Sigmoid colon (tissue), 7 donors: ENCODE measurements at places on chromosomes 12 and 14. TPM values are rescaled to one million over a fixed set of nuclear protein-coding genes. Genes with fewer than 3 reads are reported as not detected.
A peak's percentile ranks its signal among the peaks of the same experiment; 100 is the strongest.

- no peak overlapping the region for H3K27ac ChIP-seq
- DNase-seq: peak; percentile 37
- H3K36me3 ChIP-seq: no peaks in the 10 kb centered on the region
Observed at GRCh38 chr14:103372552-103373304, 12.5 kb upstream of the MARK3 start.

DNA sequence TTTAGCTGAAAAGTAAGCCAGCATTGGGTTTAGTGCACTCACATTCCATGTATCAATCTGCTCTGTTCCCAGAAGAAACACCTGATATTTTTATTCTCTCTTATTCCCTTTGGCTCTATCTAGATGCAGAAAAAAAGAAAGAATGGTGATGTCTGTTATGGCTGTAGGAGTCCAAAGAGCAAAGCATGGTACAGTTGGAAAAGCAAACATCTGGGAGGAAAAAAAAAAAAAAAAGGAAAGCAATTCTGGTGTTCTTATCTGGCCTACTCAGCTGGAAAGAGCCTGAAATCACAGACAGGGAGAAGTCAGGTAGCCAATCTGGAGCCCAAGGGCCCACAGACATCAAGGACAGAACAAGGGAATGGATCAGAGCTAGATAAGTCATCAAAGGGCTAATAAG, 293.9 kb downstream of the DUSP6 start:
- H3K4me1 ChIP-seq: no peaks in the 10 kb centered on the region
- no peak for DNase-seq
- H3K4me3 ChIP-seq: no peak overlapping the region
- H3K27me3 ChIP-seq: no peaks in the 10 kb centered on the region

DNA sequence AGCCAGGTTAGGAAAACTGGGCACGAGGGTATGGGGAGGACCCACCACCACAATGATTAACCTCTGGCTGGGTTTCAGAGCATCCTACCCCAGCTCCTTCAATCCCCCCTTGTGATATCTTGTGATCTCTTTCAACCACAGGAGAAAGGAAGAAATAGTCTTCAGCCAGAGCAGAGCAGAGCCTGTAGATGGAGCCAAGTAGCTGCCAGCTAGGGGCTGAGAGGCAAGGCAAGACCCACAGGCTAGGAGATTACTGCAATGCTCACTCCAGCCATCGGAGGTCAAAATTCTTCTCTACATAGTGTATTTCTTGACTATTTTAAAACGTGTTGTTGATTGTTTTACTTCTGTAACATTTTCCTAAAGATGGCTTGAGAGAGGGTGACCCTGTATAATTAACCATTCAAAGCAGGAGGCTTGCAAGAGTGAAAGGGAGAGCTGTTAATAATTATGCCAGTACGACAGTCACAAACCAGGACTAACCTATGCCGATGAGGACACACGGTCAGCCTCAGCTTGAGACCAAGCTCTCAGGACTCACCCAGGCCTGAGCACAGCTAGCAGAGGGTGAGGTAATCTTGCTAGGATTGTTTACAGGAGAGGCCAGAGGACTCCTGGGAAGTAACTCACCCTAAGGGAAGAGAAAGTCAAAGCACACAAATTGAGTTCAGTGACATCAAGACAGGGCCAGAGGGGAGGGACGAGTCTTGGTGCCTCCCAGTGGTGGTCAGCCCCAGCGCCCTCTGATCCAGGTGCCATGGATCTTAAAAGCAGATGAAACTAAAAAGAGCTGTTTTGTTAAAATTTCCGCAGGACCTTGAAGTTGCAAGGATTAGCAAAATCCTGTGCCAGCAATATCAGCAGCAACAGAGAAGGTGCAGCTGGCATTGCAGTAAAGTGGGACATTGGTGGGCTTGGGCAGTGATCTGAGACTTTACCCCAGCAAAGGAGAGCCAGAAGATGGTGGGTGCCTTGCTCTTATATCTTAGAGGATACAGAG, 29.8 kb upstream of the CDKN3 start:
- no peaks in the 10 kb centered on the region for H3K36me3 ChIP-seq
- H3K27me3 ChIP-seq: no peaks in the 10 kb centered on the region
- H3K4me3 ChIP-seq: no peak overlapping the region
- peaks cover 9% of the 10 kb centered on the region for H3K4me1 ChIP-seq
- no peak overlapping the region for H3K27ac ChIP-seq
- no peak for DNase-seq

DNA sequence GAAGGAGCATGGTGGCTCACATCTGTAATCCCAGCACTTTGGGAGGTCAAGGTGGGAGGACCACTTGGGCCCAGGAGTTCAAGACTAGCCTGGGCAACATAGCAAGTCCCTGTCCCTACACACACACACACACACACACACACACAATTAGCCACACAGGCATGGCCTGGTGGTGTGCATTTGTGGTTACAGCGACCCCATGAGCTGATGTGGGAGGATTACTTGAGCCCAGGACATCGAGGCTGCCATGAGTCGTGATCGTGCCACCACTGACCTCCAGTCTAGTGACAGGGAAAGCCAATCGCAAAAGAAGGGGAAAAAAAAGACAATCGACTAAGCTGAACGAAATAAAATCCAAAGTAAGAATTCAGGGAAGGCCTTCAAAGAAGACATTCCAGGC, 67.9 kb downstream of the TBX3 start:
- no peak overlapping the region for H3K27ac ChIP-seq
- H3K27me3 ChIP-seq: no peaks in the 10 kb centered on the region
- no peak overlapping the region for H3K4me3 ChIP-seq

GRCh38 chr14:85172290-85172689, 357.7 kb upstream of the FLRT2 start:
- no peaks in the 10 kb centered on the region for H3K4me1 ChIP-seq
- DNase-seq: no peak
- no peaks in the 10 kb centered on the region for H3K27me3 ChIP-seq
- H3K27ac ChIP-seq: no peak overlapping the region
- no peaks in the 10 kb centered on the region for H3K36me3 ChIP-seq

DNA sequence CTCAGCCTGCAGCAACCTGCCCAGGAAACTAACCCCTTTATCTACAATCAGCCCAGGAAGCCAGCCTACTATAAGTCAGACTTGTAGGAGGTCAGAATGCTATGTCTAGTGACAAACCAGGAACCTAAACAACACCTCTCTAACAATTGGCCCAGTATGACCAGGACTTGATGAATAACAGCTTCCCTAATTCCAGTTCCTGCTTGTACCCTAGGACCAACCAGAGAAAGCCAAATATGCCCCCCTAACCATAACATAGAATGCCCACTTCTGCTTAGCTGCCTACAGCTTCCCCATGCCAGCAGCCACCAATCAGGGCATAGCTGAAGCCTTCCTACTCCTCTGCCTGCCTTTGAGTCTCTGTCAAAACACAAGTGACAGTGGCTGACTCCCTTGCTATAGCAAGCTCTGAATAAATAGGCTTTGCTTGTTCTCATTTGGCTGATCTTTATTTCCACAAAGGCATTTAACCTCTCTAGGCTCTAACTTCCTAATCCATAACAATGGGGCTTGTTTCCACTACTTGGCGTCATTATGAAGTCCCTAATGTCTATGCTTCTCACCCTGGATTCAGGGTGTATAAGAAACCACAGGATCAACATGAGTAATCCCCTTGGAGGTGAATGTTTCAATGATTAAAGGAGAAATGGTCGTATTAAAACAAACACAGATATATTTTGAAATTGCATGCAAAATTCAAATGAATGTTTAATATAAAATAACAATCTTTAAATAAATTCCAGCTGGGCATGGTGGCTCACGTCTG, 220.2 kb downstream of the ANO6 start:
- H3K27ac ChIP-seq: no peak overlapping the region
- no peak overlapping the region for H3K4me3 ChIP-seq
- no peak for DNase-seq
- no peaks in the 10 kb centered on the region for H3K4me1 ChIP-seq
- no peaks in the 10 kb centered on the region for H3K27me3 ChIP-seq
- peaks cover 6% of the 10 kb centered on the region for H3K36me3 ChIP-seq

GRCh38 chr14:91731986-91732385, at the start of gene CATSPERB:
TSS of gene CATSPERB (minus strand) at chr14:91732086. CDS start at chr14:91729479, 2,607 bp downstream.
- DNase-seq: no peak
- H3K36me3 ChIP-seq: no peaks in the 10 kb centered on the region
- H3K4me3 ChIP-seq: no peak within 1 kb of the TSS
- peaks cover 25% of the 10 kb centered on the region for H3K4me1 ChIP-seq
- H3K27ac ChIP-seq: no peak within 1 kb of the TSS

- no peaks in the 10 kb centered on the region for H3K27me3 ChIP-seq
- no peak overlapping the region for H3K4me3 ChIP-seq
Observed at GRCh38 chr14:99034711-99035171, 237.3 kb downstream of the BCL11B start.

DNA sequence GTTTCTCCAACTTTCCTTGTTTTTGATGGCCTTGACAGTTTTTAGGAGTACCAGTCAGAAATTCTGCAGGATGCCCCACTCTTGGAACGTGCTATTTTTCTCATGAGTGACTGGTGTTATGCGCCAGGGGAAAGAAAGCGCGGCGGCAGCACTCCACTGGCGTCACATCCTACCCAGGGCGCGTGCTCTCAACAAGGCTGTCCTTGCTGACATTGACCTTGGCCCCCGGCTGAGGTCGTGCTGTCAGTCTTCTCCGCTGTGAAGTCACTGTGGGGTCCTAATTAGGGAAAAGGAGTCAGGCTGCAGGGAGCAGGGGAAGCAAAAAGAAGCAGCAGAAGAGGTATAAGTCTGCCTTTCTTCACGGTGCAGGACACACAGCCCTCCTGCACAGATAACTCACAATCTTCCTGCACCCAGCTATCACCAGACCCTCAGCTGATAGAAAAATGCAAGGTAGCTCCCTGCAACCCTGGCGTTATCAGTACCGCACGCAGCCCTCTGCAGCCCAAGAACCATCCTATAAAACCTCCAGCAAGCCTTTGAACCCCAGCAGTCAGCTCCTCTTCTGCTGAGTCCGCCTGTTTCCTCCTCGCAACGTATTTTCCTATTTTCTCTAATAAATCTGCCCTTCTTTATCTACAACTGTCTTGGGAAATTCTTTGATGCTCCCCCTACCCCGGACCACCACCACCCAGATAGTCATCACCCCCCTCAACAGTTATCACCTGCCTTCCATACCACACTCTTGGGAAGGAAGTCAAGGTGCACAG, 48.0 kb upstream of the C14orf180 start:
- H3K27me3 ChIP-seq: no peaks in the 10 kb centered on the region
- DNase-seq: peak; percentile 39
- no peaks in the 10 kb centered on the region for H3K36me3 ChIP-seq
- H3K27ac ChIP-seq: no peak overlapping the region
- H3K4me3 ChIP-seq: no peak overlapping the region

DNA sequence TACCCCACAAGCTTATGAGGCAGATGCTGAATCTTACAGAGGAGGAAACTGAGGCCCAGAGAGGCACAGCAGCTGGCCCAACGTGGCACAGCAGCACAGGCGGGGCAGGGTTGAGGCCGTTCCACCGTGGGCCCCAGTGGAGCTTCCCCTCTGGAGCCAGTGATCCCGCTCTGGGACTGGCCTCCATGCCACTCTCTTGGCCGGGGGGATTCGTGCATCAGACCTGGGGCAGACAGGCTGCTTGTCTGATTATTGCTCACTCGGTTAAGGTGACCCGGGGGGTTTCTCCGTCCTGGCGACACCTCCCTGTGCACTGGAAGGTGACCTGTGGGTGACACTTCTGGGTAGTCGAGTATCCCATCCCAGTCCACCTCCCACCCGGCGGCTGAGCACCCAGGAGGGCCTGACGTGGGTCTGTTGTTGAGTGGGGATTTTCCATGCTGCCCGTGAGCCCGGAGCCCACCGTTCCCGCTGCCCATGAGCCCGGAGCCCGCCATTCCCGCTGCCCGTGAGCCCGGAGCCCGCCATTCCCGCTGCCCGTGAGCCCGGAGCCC, 27.8 kb downstream of the NOC4L start:
- H3K27me3 ChIP-seq: peaks cover 13% of the 10 kb centered on the region
- H3K4me1 ChIP-seq: no peaks in the 10 kb centered on the region
- no peak for DNase-seq
- no peak overlapping the region for H3K27ac ChIP-seq
- no peaks in the 10 kb centered on the region for H3K36me3 ChIP-seq

- no peak for DNase-seq
- peak overlapping the region; percentile 78 for H3K27ac ChIP-seq
- no peaks in the 10 kb centered on the region for H3K27me3 ChIP-seq
- H3K4me1 ChIP-seq: peaks cover 19% of the 10 kb centered on the region
- H3K36me3 ChIP-seq: peaks cover 13% of the 10 kb centered on the region
- H3K4me3 ChIP-seq: no peak overlapping the region
Observed at GRCh38 chr12:27331291-27331926, 1.2 kb upstream of the BMAL2 start.

- no peak for DNase-seq
- no peak overlapping the region for H3K4me3 ChIP-seq
- H3K27ac ChIP-seq: peak overlapping the region; percentile 57
Observed at GRCh38 chr12:2999265-2999841, 40.2 kb downstream of the TEAD4 start.

- no peak overlapping the region for H3K27ac ChIP-seq
- H3K4me1 ChIP-seq: no peaks in the 10 kb centered on the region
- DNase-seq: no peak
- H3K27me3 ChIP-seq: no peaks in the 10 kb centered on the region
- H3K4me3 ChIP-seq: no peak overlapping the region
Observed at GRCh38 chr14:66101662-66102061, 384.5 kb upstream of the CCDC196 start.

GRCh38 chr14:22689199-22689598, 45.0 kb upstream of the OR6J1 start:
- no peaks in the 10 kb centered on the region for H3K27me3 ChIP-seq
- H3K36me3 ChIP-seq: no peaks in the 10 kb centered on the region
- no peak for DNase-seq
- no peak overlapping the region for H3K4me3 ChIP-seq

SMOC1 gene
- 0.27 TPM for total RNA-seq

NPAS3 gene
- 3.2 TPM for total RNA-seq

KRT78 gene
- not detected for total RNA-seq

LMO3 gene
- total RNA-seq: 228 TPM

TAS2R46 gene
- total RNA-seq: 2.3 TPM

BDKRB2 gene
- 3.6 TPM for total RNA-seq

CLEC6A gene
- not detected for total RNA-seq
